Activated CD4-positive, alpha-beta T cell treated with anti-CD3 and anti-CD28 coated beads, Interleukin-2, amount 50 U/mL, for 48 hours (primary cell): ENCODE measurements at places on chromosomes 3 and 15.

DNA sequence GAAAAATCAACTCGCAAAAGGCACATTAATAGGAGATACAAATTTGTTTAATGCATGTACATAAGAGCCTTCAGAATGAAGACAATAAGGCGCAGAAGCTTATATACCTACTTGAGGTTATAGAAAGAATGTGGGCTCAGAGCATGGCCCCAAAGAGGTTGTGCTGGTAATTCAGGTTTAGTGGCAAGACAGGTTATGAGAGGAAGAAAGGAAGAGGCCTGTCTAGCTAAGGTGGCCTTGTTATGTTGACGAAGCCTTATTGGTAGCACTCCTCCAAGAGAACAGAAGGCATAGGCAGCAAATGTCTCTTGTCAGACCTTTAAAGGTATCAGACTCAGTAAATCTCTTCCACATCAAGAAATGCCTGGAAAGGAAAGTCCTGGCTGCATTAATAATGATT is 290.8 kb downstream of the MCTP2 start:
- DNase-seq, result no peak

- DNase-seq, result no peak
Measured at GRCh38 chr3:171986757-171987518, 52.4 kb upstream of the FNDC3B start.

DNA sequence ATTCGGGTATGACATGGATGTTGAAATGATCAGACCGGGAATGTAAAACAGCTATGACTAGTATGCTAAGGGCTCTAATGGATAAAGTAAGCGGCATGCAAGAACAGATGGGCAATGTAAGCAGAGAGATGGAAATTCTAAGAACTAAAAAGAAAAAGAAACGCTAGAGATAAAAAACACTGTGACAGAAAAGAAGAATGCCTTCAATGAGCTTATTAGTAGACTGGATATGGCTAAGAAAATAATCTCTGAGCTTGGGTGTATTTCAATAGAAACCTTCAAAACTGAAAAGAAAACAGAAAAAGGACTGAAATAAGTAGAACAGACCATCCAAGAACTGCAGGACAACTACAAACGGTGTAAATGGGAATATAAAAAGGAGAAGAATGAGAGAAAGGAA is 101.2 kb downstream of the HES1 start:
- no peak for DNase-seq

DNA sequence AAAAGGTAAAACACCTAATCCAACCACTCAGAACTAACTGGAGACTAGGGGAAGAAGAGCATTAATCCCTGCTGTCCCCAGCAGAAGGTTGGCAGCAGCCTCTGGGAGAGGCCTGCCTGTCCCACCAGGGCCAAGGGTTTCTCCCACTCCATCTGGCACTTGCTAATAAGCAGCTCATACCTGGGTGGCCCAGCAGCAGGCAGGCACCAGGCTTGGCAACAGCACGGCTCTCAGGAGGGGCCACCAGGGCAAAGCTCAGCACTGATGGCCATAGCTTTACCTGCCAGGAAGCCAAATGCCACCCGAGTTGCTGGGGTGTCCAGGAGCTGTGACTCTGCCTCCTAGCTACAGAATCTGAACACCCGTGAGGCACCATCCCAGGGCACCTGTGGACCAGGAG is 58.3 kb downstream of the BOC start:
- DNase-seq, result no peak

GRCh38 chr3:112395181-112395895 is 62.4 kb downstream of the CD200 start:
- no peak for DNase-seq

- peak; percentile 86 for DNase-seq
Measured at GRCh38 chr15:31365655-31366127, 39.1 kb downstream of the KLF13 start.

GRCh38 chr3:192373032-192373431 is 354.3 kb downstream of the FGF12 start:
- no peak for DNase-seq

DNA sequence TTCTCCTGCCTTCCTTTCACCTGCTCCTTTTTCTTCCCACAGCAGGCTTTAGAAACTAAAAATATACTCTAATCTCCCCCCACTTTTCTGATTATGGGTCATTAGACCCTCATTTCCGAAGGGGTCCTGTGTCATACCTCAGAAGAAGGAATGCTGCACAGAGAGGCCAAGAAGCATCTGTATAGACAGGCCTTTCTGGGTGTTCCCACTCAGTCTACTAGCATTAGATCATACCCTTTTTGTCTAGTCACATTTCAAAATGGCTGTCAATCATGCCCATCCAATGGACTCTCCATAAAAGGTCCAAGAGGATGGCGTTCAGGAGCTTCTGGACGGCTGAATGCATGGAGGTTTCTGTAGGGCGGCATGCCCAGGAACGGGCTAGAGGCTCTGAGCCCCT is 192.2 kb downstream of the SUCLG2 start:
- no peak for DNase-seq

DNA sequence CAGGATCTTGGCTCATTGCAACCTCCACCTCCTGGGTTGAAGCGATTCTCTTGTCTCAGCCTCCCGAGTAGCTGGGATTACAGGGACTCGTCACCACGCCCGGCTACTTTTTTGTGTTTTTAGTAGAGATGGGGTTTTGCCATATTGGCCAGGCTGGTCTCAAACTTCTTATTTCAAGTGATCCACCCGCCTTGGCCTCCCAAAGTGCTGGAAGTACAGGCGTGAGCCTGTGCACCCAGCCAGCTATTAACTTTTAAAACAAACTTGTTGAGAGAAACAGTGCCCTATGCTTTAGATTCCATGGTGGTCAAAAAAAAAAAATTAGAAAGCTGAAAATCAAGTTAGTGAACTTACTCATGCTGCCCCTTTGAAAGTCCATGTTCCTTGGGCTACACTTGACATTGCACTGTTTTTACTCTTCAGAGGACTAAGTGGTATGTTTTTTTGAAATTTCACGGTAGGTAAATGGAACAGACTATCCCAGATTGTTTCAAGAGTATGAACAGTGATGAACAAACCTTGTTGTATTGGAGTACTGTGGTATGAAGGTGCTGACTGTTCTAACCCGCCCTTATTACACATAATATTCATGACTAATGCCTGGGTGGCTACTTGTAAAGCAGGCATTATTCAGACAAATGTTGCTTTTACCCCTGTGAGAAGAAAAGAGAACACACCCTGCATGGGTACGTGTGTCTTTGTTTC is 206.9 kb downstream of the KLHL25 start:
- DNase-seq, result no peak

DNA sequence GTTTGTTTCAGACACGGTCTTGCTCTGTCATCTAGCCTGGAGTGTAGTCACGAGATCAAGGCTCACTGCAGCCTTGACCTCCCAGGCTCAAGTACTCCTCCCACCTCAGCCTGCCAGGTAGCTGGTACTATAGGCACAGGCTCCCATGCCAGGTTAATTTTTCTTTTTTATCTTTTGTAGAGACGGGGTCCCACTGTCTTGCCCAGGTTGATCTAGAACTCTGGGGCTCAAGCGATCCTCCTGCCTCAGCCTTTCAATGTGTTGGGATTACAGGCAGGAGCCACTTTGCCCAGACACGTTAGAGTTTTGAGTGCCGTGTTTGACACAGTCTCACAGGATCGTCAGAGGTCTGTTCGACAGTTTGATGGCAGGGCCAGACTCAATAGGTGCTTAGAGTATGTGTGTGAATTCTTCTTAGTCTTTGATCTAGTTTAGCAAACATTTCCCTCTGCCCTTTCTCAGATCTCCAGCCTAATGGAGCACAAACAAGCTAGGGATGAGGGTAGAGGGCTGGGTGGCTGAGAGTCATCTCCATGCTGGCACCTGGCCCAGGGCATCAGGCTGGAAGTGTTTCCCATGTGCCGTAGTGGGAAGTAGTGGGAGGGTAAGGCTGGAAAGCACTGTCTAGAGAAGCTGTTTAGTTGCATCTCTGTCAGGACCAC is 66.1 kb upstream of the DLG1 start:
- no peak for DNase-seq

DNA sequence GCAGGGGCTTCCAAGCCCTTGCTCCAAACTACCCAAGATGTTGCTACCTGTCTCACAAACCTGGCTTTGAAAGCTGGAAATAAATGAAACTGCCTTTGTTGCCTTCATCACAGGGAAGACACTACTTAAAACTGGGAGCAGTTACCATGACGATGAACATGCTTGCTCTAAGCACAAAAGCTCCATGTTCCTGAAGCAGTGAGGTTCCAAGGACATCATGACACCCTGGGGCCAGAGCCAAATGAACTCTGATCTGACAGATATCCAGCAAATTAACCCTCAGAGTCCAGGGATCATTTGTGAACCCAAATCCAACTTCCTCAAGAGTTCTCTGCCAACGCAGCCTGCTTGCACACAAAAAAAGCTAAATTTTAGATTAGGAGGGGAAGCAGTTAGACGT is 10.7 kb downstream of the TRAIP start:
- no peak for DNase-seq
